ENCODE measurements at places on chromosomes 1 and 21.

- DNase-seq = peak; percentile 16
These were observed 91.5 kb downstream of the MRPL39 start for GRCh38 chr21:25515484-25516405.

GRCh38 chr1:155932081-155932480, 2.1 kb downstream of the KHDC4 start:
- DNase-seq = no peak

DNA sequence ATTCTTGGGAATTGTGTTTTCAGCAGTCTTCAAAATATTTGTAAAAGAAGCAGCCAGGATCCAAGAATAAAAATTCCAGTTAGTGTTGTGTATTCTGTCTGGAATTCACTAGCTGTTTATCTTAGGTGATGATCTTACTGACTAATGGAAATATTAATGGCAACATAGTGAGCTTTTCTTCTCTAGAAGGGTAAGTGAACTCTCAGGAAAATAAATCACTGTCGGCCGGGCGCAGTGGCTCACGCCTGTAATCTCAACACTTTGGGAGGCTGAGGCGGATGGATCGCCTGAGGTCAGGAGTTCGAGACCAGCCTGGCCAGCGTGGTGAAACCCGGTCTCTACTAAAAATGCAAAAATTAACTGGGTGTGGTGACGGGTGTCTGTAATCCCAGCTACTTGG, 87.4 kb upstream of the KIF1B start:
- DNase-seq = peak; percentile 30

GRCh38 chr1:154179946-154180687, 11.8 kb downstream of the TPM3 start:
- DNase-seq = no peak

- peak; percentile 81 for DNase-seq
These were observed at the start of gene RSPO1 for GRCh38 chr1:37634244-37634991. TSS of gene RSPO1 (minus strand) at chr1:37634892. CDS start at chr1:37629661, 5,231 bp downstream.

DNA sequence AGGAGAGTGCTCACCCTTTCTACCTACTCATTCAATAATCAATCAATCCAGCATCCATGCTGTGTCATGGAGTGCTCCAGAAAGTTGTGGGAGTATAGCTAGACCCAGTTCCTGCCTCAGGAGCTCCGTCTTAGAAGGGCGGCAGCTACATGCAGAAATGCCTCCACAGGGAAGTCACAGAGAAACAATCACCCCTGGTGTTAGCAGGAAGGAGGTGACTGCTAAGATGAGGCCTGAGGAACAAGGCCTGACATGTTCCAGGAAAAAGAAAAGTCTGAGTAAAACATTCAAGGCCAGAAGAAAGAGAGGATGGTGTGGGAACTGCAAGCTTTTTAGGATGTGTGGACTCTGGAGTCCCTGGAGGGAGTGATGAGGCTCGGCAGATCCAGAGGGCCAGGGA, 142.5 kb upstream of the MAGI3 start:
- no peak for DNase-seq

- DNase-seq = peak; percentile 71
These were observed 58.3 kb downstream of the UBE2T start for GRCh38 chr1:202283379-202283844.

DNA sequence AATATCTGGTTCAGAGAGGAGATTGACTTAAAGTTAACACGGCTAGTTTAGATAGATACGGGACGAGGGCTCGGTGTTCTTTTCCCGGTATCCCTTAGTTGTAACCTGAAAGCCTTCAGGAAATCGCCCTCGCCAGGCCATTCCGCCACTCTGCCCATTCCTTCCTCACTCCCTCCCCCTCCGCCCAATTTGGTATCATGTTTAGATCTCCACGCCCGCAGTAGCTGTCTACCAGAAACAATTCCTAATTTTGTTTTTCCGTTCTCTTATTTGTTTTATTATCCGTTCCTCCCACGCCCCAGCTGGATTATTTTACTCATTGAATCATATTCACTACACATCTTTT, 685 bp upstream of the VAMP4 start:
- DNase-seq = peak; percentile 44

DNA sequence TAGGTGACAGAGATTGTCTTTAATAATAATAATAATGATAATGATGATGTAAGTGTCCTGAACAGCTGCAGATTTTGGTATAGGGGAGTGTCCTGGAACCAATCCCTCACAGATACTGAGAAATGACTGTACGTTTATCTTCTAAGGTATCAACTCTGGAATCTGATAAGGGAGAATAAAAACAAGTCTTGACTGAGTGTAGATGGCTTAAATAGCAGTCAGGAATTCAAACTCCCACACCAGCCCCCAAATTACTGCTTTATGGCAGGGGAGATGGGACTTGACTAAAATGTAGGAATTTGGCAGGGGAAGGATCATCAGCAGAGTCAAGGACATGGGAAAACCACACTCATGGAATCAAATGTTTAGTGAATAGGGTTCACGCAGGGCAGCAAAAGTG, 6.1 kb upstream of the VHLL start:
- no peak for DNase-seq

- DNase-seq = peak; percentile 98
These were observed 862 bp downstream of the GSTM3 start for GRCh38 chr1:109739738-109740614.

DNA sequence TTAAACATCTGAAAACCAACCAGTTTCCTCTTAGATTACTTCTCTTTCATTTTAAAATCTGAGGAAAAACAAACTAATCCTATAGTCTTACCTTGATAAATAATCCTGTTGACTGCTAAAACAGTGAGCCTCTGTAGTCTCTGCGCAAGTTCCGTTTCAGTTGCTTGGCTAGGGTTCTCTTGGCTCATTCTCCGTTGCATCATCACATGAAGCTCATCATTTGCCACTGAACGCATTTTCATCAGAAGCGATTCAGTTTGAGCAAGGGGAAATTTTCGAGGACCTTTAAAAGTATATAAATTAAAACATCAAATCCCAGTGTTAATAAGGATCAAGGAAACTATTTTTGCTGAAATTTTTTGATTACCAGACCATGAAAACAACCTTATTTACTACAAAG, 96.7 kb upstream of the GNG4 start:
- DNase-seq = no peak

GRCh38 chr21:44467859-44468195, 12.5 kb downstream of the LRRC3 start:
- DNase-seq = no peak

DNA sequence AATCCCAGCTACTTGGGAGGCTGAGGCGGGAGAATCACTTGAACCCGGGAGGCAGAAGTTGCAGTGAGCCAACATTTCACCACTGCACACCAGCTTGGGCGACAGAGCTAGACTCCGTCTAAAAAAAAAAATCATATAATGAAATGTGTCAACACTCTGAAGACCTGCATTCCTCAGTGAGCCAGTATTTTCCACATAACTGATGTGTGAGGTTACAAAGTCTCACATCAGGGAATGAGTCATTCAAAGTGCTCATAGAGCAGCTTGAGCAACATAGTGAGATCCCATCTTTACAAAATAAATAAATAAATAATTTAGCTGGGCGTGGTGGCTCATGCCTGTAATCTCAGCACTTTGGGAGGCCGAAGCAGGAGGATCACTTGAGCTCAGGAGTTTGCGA, 65.5 kb downstream of the CASZ1 start:
- peak; percentile 71 for DNase-seq

DNA sequence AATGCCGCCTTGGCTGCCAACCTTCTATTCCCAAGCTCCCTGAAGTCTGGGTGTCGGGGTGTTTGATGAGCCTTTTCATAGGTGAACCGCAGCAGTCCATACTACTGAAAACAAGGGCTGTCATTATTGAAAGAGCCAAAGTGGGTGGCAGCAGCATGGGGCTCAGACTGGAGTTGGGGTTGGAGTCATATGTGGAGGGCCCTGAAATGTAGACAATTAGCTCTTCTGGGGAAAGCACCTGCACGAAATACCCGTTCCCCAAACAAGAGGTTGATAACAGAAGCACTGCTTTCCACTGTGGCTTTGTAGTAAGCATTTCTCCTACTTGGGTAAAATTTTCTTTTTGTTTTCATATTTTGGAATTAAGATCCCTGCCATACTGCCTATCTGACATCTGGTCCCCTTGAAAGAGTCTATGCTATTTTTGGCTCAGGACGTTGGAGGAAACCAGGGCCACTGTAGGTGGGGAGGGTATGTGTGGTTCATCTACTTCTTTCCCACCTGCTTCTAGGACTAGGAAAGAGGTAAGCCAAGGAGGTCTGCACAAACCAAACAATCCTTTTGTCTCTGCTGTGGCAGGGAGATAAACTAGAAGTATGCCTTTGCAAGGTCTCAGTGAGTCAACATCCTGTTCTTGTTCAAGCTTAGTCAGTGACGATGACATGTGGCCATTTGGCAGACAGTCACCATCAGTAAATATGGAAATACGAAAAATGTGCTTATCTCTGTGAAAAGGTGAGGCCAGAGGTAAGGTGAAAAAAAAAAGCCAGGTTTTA, 197.0 kb upstream of the UBE2U start:
- peak; percentile 79 for DNase-seq

DNA sequence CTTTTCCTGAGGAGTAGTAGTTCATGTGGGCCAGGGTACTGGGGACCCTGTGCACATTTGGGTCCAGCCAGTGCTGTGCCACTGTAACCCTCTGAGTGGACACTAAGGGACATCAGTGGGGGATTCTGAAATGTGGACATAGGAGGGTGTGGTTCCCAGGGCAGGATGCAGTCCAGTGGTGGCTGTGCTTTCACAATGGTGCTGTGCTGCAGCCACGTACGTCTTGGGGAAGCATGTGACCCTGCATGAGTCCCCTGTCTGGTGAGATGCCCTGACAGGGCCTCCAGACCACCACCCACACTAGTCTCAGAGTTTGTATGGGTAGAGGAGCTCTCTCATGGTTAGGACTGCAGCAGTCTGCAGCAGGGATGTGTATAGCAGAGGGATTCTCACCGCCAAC, 37.8 kb upstream of the WNT2B start:
- no peak for DNase-seq

DNA sequence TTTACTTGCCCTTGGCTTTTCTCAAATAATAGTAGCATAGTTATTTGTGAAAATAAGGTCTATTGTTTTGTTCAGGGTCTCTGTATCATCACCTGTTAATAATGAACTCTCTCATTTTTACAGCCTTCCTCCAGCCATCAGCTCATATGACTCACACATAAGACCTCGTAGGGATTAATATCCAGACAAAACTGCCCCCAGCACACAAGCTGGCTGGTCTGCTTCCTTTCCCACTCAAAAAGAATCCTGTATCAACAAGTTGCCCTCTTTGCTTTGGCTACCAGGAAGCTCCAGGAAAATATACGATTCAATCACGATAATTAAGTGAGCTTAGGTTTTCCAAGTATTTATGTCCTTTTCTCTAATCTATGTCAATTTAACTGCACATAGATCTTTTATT, 119.2 kb downstream of the DMRTB1 start:
- DNase-seq = no peak

- no peak for DNase-seq
These were observed 5.0 kb downstream of the PTGFRN start for GRCh38 chr1:116914667-116915066.

DNA sequence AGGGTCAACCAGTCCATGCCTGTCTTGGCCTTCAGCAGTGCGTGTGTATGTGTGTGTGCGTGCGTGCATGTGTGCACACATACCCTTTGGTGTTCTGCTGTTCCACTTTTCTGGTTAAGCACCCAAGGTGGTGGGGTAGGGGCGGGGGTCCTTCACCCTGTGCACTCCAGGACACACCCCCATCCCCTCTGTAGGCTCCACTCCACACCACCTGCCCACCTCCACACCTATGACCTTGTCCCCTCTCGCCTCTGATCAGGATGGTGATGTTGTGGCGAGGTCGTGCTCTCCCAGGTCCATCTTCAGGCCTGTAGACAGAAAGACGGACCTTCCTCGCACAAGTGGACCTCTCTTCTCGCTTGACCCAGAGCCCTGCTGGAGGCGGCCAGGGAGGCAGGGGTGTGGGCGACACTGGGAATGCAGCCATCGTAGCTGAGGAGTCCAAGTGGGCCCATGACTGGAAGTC, 44.6 kb downstream of the WDR4 start:
- DNase-seq = peak; percentile 5

- DNase-seq = peak; percentile 16
These were observed 85.0 kb downstream of the RGS21 start for GRCh38 chr1:192401825-192402224.

DNA sequence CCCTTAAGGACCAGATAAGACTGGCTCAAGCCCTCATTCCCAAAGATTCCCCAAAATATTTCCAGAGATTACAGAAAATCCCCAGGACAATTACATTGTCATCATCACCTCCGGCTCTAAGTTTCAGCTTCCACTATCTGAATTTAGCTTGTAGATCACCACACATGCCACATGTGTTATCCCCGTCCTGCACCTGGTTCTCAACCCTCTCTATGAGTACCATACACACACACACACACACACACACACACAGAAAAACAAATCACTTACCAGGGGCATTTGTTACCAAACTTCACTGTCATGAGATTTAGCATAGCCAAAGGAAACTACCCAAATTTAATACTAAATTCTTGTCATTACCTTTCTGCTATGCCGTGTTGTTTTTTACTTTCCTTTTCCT, 15.4 kb upstream of the TSPAN1 start:
- DNase-seq = no peak

DNA sequence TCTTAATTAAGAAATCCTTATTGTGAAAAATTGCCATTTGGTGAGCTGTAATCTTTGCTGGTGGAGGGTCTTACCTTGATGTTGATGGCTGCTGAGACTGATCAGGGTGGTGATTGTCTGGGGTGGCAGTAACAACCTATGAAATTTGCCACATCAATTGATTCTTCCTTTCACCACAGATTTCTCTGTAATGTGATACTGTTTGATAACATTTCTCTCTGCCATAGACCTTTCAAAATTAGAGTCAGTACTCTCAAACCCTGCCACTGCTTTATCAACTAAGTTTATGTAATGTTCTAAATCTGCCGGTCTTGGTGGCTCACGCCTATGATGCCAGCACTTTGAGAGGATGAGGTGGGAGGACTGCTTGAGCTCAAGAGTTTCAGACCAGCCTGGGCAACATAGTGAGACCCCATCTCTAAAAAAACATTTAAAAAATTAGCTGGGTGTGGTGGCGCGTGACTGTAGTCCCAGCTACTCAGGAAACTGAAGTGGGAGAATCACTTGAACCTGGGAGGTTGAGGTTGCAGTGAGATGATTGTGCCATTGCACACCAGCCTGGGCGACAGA, 5.0 kb downstream of the KPNA6 start:
- no peak for DNase-seq

DNA sequence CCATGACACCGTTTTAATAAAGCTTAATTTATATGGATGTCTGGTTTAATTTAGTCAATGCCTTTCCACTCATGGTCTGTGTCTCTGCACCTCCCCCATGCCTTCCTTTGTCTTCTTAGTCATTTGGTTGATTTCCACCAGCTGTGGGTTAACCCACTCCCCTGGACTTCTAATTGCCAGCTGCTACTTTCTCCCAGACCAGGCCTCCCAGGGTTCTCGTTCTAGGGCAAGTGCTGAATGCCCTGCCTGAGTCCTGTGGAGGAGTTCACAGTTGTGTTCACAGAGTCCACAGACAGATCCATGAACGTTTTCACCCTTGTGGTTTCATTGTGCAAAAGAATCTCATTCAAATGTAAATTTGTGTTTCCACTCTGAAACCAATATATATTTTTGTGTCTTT, 243.4 kb downstream of the NUF2 start:
- DNase-seq = no peak
